ENCODE measurements at places on chromosomes 5 and 9.

- no peak for DNase-seq
Observed at GRCh38 chr5:72687288-72687687, 129.2 kb upstream of the TNPO1 start.

DNA sequence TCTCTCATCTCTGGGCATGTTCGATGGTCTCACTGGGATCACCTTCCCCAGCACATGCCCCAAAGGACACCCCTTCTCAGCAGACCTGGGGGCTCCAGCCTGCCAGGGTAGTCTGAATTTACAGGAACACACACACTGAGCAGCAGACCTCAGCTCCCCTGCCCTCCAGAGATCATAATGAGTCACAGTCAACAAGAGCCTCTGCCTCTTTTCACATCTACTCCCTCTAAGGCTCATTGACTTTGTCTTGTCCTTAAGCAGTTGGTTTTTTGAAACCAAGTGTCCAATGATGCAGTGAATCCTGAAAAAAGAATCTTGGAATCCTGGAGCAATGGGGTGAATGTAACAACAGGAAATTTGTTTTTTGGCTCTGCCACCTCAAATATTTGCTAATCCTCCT lies 20.8 kb downstream of the GABBR2 start:
- DNase-seq = no peak

DNA sequence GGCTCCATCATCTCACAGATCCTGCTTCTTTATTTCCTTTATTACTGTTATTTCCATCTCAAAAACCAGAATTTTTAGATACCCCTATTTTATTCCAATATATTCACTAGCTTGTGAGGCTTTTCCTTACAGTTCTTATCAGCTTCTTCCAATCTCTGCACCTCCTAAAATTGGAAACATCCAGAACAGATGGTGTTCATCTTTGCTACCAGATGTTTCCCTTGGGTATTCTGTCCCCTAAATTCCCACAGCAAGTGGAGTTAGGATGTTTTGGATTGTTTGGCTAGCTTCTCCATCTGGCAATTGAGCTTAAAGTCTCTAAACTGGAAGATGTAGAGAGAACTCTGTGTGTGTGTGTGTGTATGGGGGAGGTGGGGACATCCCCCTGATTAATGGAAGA lies 580.4 kb downstream of the DTWD2 start:
- peak; percentile 21 for DNase-seq

GRCh38 chr5:128357226-128357625 lies 180.8 kb downstream of the FBN2 start:
- no peak for DNase-seq

DNA sequence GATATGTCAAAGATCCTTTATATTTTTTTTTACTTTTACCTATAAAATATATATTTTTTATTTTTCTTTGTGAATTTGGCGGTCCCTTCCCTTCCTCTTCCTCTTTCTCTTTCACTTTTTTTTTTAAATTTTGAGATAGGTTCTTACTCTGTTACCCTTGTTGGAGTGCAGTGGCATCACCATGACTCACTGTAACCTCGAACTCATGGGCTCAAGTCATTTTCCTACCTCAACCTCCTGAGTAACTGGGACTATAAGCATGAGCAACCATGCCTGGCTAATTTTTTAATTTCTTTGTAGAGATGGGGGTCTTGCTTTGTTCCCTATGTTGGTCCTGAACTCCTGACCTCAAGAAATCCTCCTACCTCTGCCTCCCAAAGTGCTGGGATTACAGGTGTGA lies 258.0 kb upstream of the CLINT1 start:
- DNase-seq = no peak

DNA sequence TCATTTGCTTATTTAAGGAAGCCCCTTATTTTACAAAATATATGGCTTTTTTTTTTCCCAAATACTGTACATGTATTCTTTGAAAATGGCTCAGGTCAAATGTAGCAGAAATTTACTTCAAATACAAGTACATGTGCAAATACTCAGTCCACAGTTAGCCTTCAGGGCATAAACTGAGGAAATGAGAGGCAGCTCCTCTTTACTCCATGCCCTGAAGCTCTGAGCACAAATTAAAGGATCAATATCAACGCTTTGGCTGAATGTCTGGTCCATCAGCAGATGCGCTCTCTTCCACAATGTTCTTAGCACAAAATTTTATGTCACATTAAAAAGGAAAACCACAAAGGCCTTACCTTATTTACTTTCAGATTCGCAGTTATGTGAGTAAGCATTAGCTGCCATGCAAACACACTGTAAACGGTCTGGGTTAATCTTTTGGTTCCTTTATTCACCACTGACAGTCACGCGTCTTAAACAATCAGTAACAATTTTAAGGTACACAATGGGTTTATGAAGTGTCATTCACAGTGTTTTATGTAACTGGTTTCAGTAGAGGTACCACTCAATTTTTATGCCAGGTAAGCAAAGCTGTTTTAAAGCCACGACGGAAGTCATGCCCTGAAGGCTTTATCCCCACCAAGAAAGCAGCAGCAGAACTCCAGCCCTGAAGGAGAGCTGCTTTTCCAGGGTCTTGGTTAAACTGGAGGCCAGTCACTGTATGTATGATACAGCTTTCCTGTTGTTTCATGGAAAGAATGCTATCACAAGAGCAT lies 103.4 kb downstream of the OTULIN start:
- no peak for DNase-seq

GRCh38 chr5:87053146-87053545 lies 214.5 kb upstream of the RASA1 start:
- no peak for DNase-seq

- no peak for DNase-seq
Observed at GRCh38 chr9:91781906-91782305, 168.1 kb downstream of the ROR2 start.
